ENCODE measurements at places on chromosomes 2 and 18. TPM values are rescaled to one million over a fixed set of nuclear protein-coding genes. Genes with fewer than 3 reads are reported as not detected.

The VWA3B gene
- not detected for total RNA-seq

The GCA gene
- total RNA-seq, result 25.2 TPM

The NETO1 gene
- not detected for total RNA-seq

The RBM44 gene
- 0.52 TPM for total RNA-seq

The SIX2 gene
- total RNA-seq, result not detected

The GPR45 gene
- not detected for total RNA-seq

The KCNJ13 gene
- total RNA-seq, result not detected

The LHCGR gene
- total RNA-seq, result not detected

The OR6B2 gene
- not detected for total RNA-seq

The DSG1 gene
- total RNA-seq, result not detected

The ANKRD44 gene
- 131 TPM for total RNA-seq

The IKZF2 gene
- 24.4 TPM for total RNA-seq

The SRD5A2 gene
- not detected for total RNA-seq

The SETBP1 gene
- total RNA-seq, result 10.4 TPM

All from activated CD8-positive, alpha-beta T cell treated with anti-CD3 and anti-CD28 coated beads for 36 hours (primary cell).